Panc1 (cell line): ENCODE measurements at places on chromosomes 12 and 14. TPM values are rescaled to one million over a fixed set of nuclear protein-coding genes. Genes with fewer than 3 reads are reported as not detected.

GRCh38 chr12:103301642-103302591 is 193.9 kb downstream of the C12orf42 start:
- H3K4me3 ChIP-seq = no peak overlapping the region
- H3K27me3 ChIP-seq = no peaks in the 10 kb centered on the region
- H3K36me3 ChIP-seq = no peaks in the 10 kb centered on the region

GRCh38 chr14:100323942-100324307 is 786 bp downstream of the SLC25A47 start:
- H3K27me3 ChIP-seq = no peaks in the 10 kb centered on the region
- no peaks in the 10 kb centered on the region for H3K4me1 ChIP-seq
- no peaks in the 10 kb centered on the region for H3K36me3 ChIP-seq

DNA sequence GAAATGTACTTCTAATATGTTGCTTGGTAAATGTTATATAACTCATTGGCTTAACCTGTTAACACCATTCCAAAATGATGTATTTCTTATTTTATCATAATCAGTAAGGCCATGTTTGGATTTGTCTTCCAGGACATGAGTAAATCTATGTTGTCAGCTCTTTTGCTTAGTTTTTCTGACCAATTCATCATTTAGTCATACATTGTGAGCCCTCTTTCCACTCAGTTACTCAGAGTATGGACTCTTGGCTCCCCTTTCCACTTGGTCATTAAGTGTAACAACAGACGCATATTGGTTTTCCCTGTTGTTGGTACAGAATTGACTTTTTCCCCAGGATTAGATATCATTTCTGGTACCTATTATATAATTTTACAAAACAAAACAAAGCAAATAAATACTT is 9.0 kb upstream of the CLEC4D start:
- DNase-seq = no peak
- no peak overlapping the region for H3K4me3 ChIP-seq
- no peaks in the 10 kb centered on the region for H3K36me3 ChIP-seq
- H3K27me3 ChIP-seq = no peaks in the 10 kb centered on the region
- H3K27ac ChIP-seq = no peak overlapping the region

DNA sequence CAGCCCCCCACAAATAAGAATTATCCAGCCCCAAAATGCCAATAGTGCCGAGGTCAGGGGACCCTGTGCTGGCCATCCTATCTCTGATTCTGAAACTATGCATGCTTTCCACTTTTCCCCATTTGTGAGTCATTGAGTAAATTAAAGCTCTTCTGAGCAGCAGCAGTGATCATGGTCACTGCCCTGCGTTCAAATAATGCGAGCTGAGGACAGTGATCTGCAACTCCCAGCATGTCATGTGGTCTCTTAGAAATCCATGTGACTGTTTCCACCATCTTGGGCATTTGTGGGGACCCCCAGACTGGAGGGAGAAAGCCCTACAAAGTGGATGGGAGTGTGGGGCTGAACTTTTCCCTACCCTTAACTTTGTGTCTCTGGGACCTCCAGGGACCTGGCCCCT is 53.8 kb downstream of the C14orf132 start:
- H3K27me3 ChIP-seq = no peaks in the 10 kb centered on the region
- H3K4me1 ChIP-seq = peaks cover 12% of the 10 kb centered on the region
- no peak for DNase-seq
- no peaks in the 10 kb centered on the region for H3K36me3 ChIP-seq
- H3K27ac ChIP-seq = no peak overlapping the region

- DNase-seq = no peak
- H3K36me3 ChIP-seq = no peaks in the 10 kb centered on the region; the same call in 1 of the 2 replicates
- H3K27me3 ChIP-seq = no peaks in the 10 kb centered on the region
- H3K27ac ChIP-seq = no peak overlapping the region
- no peak overlapping the region for H3K4me3 ChIP-seq
- H3K4me1 ChIP-seq = no peaks in the 10 kb centered on the region
Observed at GRCh38 chr14:50501642-50502041, 30.7 kb downstream of the MAP4K5 start.

GRCh38 chr12:80299219-80299618 is 144.8 kb upstream of the PTPRQ start:
- no peak overlapping the region for H3K4me3 ChIP-seq
- no peaks in the 10 kb centered on the region for H3K4me1 ChIP-seq
- DNase-seq = no peak

GRCh38 chr14:36198378-36198777 is 21.9 kb upstream of the PTCSC3 start:
- no peak for DNase-seq

- H3K27me3 ChIP-seq = no peaks in the 10 kb centered on the region
- DNase-seq = no peak
- peaks cover 4% of the 10 kb centered on the region for H3K4me1 ChIP-seq
- no peak overlapping the region for H3K27ac ChIP-seq
- H3K36me3 ChIP-seq = no peaks in the 10 kb centered on the region
- peak overlapping the region; percentile 15 for H3K4me3 ChIP-seq
Observed at GRCh38 chr12:113136128-113136989, 798 bp upstream of the RASAL1 start.

GRCh38 chr12:46100551-46101484 is 110.4 kb upstream of the SCAF11 start:
- H3K4me1 ChIP-seq = no peaks in the 10 kb centered on the region
- H3K36me3 ChIP-seq = no peaks in the 10 kb centered on the region
- no peak overlapping the region for H3K4me3 ChIP-seq
- H3K27ac ChIP-seq = no peak overlapping the region
- no peak for DNase-seq

- peaks cover 12% of the 10 kb centered on the region for H3K36me3 ChIP-seq
- no peak overlapping the region for H3K4me3 ChIP-seq
- no peak overlapping the region for H3K27ac ChIP-seq
- H3K4me1 ChIP-seq = peaks cover 14% of the 10 kb centered on the region
- H3K27me3 ChIP-seq = no peaks in the 10 kb centered on the region
Observed at GRCh38 chr12:123391546-123392343, 7.8 kb downstream of the KMT5A start.

DNA sequence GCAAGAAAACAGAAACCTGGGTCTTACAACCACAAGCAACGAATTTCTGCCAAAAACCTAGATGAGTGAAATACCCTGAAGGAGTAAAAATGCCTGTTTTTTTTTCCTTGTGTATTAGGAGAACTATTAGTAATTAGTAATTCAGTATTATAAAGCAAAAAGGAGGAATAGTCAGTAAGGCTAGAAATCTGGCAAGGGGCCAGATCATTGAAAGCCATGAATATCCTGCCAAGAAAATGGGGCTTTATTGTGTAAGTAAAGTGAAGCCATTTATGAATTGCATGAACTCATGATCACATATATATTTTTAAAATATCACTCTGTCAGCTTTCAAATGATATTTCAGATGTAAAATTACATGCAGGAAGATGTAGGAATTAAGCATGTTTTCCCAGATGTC is 57.9 kb downstream of the TXNDC16 start:
- no peak for DNase-seq
- H3K4me1 ChIP-seq = no peaks in the 10 kb centered on the region
- H3K36me3 ChIP-seq = no peaks in the 10 kb centered on the region
- no peaks in the 10 kb centered on the region for H3K27me3 ChIP-seq
- no peak overlapping the region for H3K27ac ChIP-seq

- no peaks in the 10 kb centered on the region for H3K4me1 ChIP-seq
- no peak overlapping the region for H3K27ac ChIP-seq
- H3K36me3 ChIP-seq = no peaks in the 10 kb centered on the region
- no peaks in the 10 kb centered on the region for H3K27me3 ChIP-seq
- no peak for DNase-seq
- no peak overlapping the region for H3K4me3 ChIP-seq
Observed at GRCh38 chr14:63632932-63633514, 8.6 kb downstream of the WDR89 start.

DNA sequence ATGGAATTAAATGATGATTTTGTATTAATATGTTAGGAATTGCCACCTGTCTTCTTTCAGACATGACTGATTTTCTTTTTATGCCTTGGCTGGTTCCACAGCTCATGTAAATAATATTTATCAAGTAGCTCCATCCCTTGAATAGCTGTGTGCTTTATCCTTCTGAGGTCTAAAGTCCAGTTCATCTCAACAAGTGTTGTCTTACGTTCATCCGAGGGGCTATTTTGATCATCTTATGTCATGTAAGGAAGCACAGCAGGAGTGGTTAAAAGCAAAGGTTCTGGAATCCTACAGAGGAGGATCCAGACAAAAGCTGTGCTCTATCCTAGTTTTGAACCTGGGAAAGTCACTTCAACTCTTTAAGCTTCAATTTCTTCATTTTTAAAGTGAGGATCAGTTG is 123.7 kb upstream of the ATP2B1 start:
- no peaks in the 10 kb centered on the region for H3K27me3 ChIP-seq
- H3K4me1 ChIP-seq = peaks cover 4% of the 10 kb centered on the region; the same call in 1 of the 2 replicates
- no peak overlapping the region for H3K27ac ChIP-seq

- no peaks in the 10 kb centered on the region for H3K36me3 ChIP-seq
- no peak overlapping the region for H3K4me3 ChIP-seq
- H3K4me1 ChIP-seq = no peaks in the 10 kb centered on the region
- H3K27me3 ChIP-seq = no peaks in the 10 kb centered on the region
- no peak overlapping the region for H3K27ac ChIP-seq
Observed at GRCh38 chr14:39861229-39861600, 429.0 kb upstream of the FBXO33 start.

DNA sequence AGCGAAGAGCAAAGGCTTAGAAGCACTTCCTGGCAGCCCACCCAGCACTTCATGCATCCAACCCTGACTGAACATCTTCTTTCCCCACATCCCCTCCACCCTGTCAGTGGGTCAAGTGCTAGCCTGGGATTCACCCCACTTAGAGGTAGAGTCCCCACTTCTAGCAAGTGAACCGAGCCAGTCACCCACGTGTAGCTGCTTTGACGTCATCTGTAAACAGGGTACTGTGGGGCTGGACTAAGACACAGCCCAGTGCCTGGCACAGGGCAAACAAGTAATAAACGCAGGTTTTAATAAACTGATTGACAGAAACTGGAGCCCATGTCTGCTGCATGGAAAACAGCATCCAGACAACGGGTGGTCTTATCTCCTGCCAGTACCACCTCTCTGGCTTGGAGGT is 61.7 kb downstream of the ITPK1 start:
- no peaks in the 10 kb centered on the region for H3K36me3 ChIP-seq
- H3K27me3 ChIP-seq = no peaks in the 10 kb centered on the region
- peaks cover 3% of the 10 kb centered on the region; the same call in 1 of the 2 replicates for H3K4me1 ChIP-seq
- no peak overlapping the region for H3K4me3 ChIP-seq
- DNase-seq = no peak

Gene LIN7A
- not detected for total RNA-seq

Gene MMP17
- total RNA-seq = 30.0 TPM

Gene LRRC43
- 1.5 TPM for total RNA-seq

Gene GLT8D2
- total RNA-seq = 0.54 TPM

Gene OR4K13
- total RNA-seq = not detected

Gene ENDOU
- total RNA-seq = not detected
